ENCODE measurements at places on chromosomes 7 and 10.

- no peak for DNase-seq
These were observed 571.6 kb downstream of the SH2D4B start for GRCh38 chr10:81109200-81109752.

DNA sequence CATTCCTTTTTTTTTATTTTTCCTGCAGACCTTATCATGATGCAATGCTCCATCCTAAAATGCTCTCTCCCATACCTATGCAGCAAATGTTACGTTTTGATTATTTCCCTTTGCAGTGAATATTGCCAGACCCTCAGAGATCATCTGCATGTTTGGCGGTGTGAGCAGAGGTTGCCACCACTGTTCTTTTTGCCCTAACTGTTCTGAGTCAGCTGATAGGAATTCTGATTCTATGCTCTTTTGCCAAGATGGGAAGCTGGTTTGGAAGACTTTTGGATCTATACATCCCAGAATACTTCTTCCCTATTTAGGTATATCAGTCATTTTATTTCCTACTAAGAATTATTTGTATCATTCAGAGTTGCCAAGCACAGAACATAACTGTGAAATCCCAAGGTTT lies 130.5 kb downstream of the KLF6 start:
- no peak for DNase-seq

- no peak for DNase-seq
These were observed 1.2 kb downstream of the EIF4H start for GRCh38 chr7:74175340-74175739.

DNA sequence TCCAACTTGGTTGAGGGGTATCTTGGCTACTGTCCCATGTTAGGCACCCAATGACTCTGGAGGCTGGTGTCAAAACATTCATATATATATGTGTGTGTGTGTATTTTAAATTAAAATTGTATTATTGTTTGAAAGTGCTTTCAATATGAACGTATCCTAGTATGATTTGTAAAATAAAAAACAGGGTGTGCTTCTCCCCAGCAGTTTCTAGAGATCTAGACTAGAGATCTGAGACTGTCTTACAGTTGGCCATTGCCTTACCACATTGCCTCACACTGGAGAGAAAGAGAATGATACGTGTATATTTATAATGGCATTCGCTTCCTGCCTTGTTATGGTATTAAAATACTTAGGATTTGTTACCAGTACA lies 1.2 kb downstream of the BAG3 start:
- DNase-seq: peak; percentile 65

DNA sequence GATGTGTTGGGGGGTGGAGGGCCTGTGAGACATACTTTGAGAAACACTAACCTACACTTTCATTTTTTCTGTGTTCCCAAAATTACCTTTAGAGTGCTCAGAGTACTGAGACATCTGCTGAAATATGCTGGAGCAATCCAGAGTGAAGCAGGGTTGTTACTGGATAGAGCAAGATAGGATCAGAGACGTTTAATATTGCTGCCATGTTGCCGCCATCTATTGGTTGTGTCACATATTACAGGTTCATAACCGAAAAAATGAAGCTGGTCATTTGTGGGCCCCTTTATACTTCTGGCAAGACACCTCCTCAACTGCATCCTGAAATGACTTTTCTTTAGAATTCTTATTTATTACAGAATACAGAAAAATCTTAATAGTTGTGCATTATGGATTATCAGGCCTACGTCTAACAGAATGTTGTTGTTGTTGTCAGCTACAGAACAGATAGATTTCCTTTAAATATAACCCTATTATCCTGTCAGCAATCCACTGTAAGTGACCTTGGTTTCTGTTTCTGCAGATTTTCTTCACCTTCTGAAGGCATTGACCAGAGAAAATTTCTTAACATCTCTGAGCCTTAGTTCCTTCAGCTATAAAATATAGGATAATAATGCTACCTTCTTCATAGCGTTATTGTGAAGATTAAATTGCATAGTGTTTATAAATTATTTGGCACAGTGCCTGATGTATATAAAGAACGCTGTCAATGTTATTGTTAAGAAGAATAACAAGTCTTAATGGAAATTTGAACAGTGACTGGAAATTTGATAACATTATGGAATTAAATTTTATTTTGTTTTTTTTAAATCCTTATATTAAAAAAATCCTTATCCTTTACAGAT lies 16.2 kb upstream of the DLD start:
- DNase-seq: peak; percentile 64

- no peak for DNase-seq
These were observed 2.8 kb downstream of the LGI1 start for GRCh38 chr10:93760490-93760889.
